ENCODE measurements at places on chromosomes 6 and 20. TPM values are rescaled to one million over a fixed set of nuclear protein-coding genes. Genes with fewer than 3 reads are reported as not detected.

- no peak for DNase-seq
Observed at GRCh38 chr6:154230393-154230792, 126.2 kb downstream of the IPCEF1 start.

DNA sequence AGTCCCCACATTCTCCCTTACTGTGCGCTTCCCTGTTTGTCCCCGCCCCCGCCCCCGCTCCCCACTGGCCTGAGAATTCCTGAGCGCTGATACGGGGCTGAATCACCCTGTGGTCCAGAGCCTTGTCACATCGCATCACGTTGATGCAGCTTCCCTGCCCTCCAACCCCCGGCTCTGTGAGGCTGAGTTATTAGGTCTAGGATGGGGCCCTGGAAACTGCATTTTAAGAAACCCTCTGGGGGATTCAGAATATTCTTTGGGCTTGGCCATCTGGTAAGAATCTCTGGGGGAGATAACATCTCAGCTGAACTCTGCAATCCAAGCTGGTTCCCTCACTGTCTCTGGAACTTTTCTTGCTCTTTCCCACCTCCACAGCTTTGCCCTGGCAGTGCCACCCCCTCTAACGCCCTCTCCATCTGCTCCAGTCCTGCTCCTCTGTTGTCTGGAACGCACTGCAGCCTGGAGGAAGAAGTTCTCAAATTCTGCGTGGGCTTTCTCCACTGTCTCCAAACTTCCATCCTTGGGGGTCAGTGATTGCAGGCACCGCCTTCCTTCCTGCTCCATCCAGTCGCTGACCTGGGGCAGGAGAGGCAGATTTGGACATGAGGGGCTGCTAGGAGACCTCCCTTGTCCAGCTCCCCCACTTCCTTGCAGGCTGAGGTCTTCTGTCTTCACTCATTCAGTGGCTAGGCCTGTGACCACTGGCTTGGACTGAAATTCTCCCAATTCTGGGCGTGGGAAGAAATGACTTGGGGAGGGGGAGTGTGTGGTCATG, 42.6 kb downstream of the KIAA1755 start:
- peak; percentile 79 for DNase-seq

GRCh38 chr6:84253380-84253779, 25.9 kb upstream of the CEP162 start:
- no peak for DNase-seq

Gene GCLC
- 88.9 TPM for total RNA-seq

DNA sequence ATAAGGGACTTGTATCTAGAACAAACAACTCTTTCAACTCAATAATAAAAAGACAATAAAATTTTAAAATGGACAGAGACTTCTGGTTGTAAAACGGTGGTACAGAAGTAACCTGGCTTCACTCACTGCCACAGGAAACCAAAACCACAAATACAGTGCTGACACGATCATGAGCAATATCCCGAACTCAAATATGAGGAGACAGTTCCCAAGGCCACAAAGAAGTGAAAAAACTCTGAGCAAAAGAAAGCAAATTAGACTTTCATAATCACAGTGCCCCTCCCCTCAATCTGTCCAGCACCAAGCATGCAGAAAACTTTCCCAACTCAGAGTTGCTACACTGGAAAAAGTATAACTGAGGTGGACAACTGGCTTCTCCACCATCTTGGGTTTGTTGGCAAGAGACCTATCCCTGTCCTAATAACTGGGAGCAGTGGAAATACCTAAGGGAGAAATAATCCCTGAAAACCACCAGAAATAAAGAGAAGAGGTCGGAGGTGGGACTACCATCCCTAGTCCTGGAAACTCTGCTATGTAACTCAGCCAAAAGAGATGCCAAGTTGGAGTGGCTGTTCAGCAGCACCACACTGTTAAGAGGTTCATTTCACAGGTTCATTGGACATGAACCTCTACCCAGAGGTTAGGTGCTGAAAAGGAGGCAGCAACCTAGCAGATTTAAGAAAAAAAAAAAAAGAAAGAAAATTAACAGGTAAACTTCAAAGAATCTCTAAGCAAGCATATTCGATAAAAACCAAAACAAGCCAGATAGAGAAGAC, 55.5 kb downstream of the REV3L start:
- no peak for DNase-seq

Measured in Caco-2 (cell line).